ENCODE measurements at places on chromosomes 7 and 10. TPM values are rescaled to one million over a fixed set of nuclear protein-coding genes. Genes with fewer than 3 reads are reported as not detected.

The TMEM273 gene
- 26.6 TPM for total RNA-seq

The RNF148 gene
- total RNA-seq: 3.5 TPM

The SLC13A1 gene
- not detected for total RNA-seq

The ANK3 gene
- total RNA-seq: 86.0 TPM

The SCIN gene
- total RNA-seq: 20.2 TPM

The CYP2C19 gene
- total RNA-seq: not detected

The GRID1 gene
- total RNA-seq: 2.7 TPM

The LRMDA gene
- 23.1 TPM for total RNA-seq

The INMT gene
- total RNA-seq: 31.4 TPM

The NKX1-2 gene
- total RNA-seq: not detected

The FGL2 gene
- 10.9 TPM for total RNA-seq

The DLD gene
- 85.7 TPM for total RNA-seq

The HILPDA gene
- 22.3 TPM for total RNA-seq

The PLAU gene
- total RNA-seq: 13.8 TPM

The CYP3A7 gene
- 0.75 TPM for total RNA-seq

The FFAR4 gene
- 0.13 TPM for total RNA-seq

The CLRN3 gene
- total RNA-seq: not detected

The HECTD2 gene
- 23.4 TPM for total RNA-seq

The ZPBP gene
- 1.2 TPM for total RNA-seq

The VSTM4 gene
- total RNA-seq: 16.0 TPM

The TWIST1 gene
- total RNA-seq: 3.7 TPM

The COL17A1 gene
- total RNA-seq: 18.5 TPM

The FOXI2 gene
- total RNA-seq: 1.1 TPM

The RTKN2 gene
- total RNA-seq: 0.78 TPM

The LAMB1 gene
- 198 TPM for total RNA-seq

The MEOX2 gene
- total RNA-seq: 5.6 TPM

The UTF1 gene
- not detected for total RNA-seq

The C1QL3 gene
- 0.39 TPM for total RNA-seq

The INHBA gene
- total RNA-seq: 2.9 TPM

The TDRD1 gene
- total RNA-seq: 0.23 TPM

The SPDYE5 gene
- total RNA-seq: 0.39 TPM

The RPEL1 gene
- total RNA-seq: not detected

The KCNMA1 gene
- total RNA-seq: 87.9 TPM

The TSPAN12 gene
- 18.8 TPM for total RNA-seq

The GATA3 gene
- 310 TPM for total RNA-seq

The EPO gene
- 0.68 TPM for total RNA-seq

The SLC18A3 gene
- total RNA-seq: not detected

The HTR5A gene
- total RNA-seq: not detected

The GBX1 gene
- total RNA-seq: not detected

The CLDN4 gene
- 244 TPM for total RNA-seq

The ITIH2 gene
- not detected for total RNA-seq

The ACHE gene
- total RNA-seq: 4.0 TPM

The TACC2 gene
- total RNA-seq: 98.1 TPM

The CHST15 gene
- total RNA-seq: 15.7 TPM

The DNAJC12 gene
- total RNA-seq: 1.8 TPM

The FAM241B gene
- total RNA-seq: 5.6 TPM

The FAM25A gene
- not detected for total RNA-seq

All from ureter (tissue), 1 donor.